Neuronal stem cell (in vitro differentiated cells): ENCODE measurements at places on chromosomes 7 and 10.

DNA sequence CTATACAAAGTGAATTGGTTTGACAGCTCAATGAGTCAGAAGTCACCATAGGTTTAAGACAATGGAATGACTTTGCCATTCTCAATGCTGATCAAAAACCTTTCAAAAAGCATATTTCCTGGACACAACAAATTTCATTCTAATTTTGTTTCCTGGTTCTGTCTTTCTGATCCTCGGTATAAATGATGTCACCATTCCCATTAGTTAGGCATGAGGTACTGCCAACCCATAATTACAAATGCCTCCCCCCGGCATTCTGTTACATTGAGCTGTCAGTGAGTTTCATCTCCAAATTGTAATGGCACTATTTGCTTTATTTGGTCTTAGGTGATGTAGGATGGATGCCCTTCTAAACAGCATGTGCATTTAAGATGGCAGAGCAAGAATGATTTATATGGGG is 81.7 kb upstream of the NFE2L3 start:
- no peak for DNase-seq

DNA sequence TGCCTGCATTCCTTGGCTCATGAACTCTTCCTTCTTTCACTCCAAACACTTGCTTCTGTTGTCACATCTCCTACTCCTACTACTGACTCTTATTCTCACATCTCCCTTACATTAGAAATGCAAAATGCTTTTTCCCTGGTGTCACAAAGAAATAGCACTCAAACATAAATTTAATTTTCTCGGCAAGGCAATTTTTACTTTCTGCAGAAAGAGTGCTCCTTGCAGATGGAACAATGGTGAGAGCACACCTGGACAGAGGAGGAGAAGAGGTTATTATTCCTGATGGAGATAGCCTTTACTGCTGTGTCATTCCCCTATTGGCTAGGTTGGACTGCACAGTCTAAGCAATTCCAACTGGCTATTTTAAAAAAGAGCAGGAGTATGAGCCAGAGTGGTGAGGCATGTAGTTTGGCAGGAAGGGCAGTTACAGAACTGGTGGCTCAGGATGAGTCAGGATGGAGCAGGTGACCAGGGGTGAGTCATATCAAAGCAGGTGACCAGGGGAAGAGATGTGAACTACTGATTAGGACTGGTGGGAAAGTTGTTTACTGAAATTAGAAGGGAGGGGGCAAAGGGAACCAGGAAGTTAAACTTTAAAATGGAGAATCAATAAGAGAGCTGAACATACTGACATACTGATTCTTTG is 52.9 kb downstream of the CYP2C9 start:
- DNase-seq = no peak

- DNase-seq = no peak
Observed at GRCh38 chr7:136256491-136256890, 279.3 kb upstream of the MTPN start.

GRCh38 chr7:92874567-92874966 is 38.2 kb upstream of the CDK6 start:
- no peak for DNase-seq

DNA sequence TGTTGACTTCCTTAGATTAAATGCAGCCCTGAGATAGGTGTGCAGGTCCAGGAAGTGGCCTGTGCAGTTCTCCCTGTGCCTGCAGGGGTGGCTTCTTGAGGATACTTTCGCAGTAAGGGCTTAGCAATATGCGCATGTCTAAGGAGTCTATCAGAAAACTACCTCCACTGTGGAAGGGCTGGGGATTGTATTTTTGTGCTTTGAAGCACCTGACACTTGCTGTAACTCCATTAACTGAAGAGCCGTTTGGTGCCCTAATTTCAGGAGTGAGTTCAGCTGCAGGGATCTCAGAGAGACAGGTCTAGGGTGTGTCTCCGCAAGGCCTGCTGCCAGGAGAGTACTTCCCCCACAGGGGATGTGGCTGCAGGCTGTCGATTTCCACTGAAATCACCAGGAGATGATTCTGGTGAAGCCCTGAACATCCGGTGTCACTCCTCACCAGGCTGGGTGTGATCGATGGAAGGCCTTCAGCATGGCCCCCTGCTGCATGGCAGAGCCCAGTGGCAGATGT is 35.5 kb downstream of the IKZF1 start:
- no peak for DNase-seq

DNA sequence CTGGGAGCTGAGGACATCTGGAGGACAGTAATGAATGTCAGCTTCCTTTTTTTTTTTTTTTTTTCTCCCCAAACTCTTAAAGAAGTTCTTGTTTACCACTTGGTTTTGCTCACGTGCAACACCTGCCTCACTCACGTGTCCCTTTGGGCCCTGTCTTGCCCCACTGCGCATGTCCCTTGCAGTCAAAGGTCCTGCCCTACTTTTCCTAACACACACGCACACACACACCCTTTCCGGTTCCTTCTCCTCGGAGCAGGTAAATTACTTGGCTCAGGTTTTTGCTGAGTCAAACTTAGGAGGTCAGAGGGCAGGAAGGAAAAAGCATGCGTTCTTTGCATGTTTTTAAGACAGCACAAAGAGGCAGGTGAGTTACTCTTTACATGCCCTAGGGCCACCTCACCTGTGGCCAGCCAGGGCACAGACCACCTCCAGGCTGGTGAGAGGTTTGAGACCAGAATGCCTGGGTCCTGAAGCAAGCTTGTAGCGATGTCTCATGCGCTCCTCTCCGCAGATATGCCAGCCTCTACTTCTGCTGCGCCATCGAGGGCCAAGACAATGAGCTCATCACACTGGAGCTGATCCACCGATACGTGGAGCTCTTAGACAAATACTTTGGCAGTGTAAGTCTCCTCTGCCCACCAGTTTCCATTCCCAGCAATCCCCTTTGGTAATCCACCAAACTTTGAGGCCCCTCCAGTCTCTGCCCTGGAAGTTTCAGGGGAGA is 2.8 kb downstream of the AP1S1 start:
- DNase-seq = no peak

DNA sequence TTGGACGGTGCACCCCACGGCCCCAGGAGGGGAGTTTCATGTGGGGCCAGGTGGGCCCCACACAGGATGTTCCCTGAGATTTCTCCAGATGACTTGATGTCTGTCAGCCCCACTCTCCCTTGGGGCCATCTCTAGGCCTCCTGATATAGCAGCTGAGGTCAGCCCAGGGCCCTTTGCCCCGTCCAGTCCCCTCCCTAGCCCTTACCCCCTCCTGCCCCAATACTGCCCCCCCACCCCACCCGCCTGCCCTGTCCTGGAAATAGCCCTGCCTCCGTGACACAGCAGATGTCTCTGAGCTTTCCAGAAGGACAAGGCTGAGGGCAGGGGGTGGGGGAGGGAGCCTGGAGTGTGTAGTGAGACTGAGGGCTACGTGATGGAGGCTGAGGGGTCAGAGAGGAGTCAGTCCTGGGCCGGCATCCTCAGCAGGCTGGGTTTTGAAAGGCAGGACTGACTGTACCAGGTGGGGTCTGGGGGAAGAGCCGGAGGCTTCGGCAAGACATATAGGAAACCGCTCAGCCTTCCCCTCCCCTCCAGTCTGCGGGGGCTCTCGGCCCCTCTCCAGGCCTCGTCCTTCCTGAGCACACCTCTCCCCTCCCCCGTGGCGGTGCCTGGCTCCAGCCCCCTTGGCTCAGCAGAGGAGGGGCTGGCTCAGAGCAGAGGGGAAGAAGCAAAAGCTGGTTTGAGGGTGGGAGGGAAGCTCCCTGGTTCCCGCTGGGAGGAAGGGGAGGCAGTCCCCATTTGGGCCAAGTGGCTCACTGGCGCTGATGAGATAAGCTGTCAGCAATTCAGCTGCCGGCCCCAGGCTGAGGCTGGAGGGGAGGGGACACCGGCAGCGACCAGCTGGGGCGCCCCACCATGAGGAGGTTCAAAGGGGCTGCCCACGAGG is 2.0 kb downstream of the FLNC start:
- DNase-seq = peak; percentile 75
